ENCODE measurements at places on chromosomes 7 and 10.

DNA sequence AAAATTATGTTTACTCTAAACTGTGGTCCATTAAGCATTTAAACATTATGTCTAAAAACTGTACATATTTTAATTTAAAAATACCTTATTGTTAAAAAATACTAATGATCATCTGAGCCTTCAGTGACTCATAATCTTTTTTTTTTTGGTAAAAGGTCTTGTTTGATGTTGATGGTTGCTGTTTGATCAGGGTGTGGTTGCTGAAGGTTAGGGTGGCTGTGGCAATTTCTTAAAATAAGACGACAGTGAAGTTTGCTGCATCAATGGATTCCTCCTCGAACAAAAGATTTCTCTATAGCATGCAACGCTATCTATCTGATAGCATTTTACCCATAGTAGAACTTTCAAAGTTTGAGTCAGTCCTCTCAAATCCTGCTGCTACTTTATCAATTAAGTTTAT lies 180.0 kb upstream of the AHR start:
- no peak for DNase-seq

DNA sequence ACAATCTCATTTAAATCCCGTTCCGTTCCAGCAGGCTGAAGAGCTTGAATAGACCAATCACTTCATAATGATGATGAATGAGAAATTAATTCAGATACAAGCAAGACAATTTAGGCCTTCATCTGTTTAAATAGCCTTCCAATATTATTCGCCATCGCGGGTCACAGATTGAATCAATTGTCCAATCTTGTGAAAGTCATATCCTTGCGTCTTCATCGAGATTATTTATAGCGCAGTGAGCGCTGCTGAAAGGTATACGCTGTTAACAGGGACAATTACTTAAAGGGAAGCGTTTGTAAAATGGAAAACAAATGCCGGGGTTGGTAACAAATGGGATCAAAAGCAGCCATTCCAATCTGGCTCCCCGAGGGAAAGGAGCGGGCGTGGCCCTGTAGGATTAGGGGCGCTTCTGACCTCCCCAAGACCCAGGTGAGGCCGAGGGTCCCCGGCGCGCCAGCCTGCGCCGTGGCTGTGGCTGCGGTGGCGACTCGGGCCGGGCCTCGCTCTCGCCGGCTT lies 8.6 kb downstream of the EVX1 start:
- DNase-seq, result no peak

DNA sequence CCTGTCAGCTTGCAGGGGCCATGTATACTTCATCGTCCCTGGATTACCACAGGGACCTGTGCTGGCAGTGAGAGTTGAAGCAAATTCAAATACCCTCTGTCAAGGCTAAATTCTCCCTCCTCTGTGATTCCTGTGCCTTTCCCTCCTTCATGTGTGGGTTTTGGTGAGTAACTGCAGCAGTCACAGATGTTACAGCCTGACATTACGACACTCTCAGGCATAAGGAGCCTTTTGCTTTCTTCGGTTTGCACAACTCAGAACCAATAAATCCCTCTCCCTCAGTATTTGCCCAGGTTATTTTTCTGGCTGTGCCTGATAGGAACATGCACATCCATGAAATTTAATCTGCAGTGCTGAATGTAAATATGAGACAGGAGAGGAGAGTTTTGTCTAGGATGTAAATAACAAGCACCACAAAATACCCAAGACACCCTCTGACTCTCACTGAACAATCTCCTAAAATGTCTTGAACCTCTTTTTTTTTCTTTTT lies 997.2 kb upstream of the GHITM start:
- DNase-seq, result no peak

DNA sequence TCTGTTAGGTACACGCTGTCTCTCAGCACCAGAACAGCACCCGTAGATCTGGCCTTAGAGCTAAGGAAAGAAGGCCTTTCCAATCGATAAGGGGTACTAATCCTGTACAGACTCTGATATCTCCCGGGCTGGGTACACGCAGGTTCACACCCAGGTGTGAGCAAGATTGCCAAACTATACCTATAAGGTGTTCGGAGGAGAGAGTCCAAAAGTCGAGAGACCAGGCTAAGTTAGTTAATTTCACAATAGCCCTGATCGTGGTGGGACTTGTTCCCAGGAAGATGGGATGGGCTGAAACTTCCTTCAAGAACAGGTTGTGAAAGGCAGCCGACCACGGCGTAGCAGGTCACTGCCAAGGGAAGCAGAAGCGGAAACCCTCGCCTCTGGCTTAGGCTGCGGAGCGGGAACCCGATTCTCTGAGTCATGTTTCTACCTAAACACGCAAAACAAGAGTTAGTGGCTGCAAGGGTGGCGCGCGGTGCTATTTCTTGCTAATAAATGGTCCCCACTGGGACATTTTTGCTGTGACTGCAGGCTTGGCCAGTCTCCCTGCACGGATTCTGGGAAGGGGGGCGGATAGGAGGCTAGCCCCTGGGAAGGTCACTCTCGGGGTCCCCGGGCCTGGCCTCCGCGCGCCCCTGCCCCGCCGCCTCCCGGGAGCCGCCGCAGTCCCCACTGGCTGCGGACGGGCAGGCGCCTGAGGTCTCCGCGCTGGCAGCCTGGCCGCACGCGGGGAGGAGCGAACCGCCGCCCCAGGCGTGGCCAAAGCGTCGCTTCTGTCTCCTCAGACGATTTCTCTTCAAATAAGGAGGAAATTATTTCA lies 75.4 kb upstream of the PDSS1 start:
- DNase-seq, result peak; percentile 59

DNA sequence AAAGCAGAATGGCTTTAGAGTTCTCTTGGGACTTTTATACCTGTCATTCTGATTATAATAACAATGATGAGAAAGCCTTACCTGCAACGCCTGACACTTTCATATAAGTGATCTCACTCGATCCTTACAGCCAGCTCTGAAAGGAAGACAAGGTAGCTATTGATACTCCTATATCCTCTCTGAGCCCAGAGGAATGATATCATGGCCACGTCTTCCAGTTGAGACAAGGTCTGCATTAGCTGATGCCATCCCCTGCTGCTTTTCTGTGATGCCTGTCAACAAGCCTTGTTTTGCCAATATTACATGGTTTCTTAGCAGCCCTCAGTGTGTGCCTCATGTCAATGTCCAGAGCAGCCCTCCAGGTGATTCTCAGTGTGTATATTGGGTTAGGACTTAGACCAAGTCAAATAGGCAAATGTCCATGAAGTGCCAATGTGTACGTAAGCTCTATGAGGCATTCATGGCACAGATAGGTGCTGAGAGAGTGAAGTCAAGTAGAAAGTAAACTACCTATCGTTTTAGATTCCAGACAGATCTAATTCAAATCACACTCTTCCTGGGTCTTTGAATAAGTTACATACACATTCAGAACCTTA lies 405.9 kb downstream of the ADRA2A start:
- no peak for DNase-seq

DNA sequence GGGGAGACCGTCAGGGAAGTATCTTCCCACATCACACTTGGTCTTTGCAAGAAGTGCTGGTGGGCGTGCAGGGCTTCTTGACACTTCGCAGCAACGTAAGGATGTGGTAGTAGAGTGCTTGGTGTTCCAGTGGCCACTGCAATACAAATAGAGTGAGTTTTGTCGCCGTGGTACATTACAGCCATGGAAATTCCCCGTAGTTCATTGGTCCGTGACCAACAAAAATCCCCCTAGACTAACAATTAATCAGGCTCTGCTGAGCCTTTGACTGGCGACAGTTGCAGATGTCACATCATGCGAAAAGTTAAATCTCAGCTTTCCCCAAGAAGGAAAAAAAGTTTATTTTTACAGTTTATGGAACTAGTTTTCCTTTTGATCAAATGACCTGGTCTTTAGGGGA lies 134.7 kb downstream of the MGMT start:
- no peak for DNase-seq

DNA sequence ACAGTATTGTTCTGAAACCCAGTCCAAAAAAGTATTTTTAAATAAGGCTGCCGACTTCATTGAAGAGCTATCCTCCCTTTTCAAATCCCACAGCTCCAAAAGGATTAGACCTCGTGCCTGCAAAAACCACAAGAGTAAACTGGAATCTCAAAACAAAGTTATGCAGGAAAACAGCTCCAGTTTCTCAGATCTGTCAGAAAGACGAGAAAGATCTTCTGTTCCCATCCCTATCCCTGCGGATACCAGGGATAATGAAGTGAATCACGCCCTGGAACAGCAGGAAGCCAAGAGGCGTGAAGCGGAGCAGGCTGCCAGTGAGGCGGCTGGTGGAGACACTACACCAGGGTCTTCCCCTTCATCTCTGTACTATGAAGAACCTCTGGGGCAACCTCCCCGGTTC lies 12.6 kb downstream of the MYPN start:
- DNase-seq, result no peak
